ENCODE measurements at places on chromosomes 16 and 17.
A peak's percentile ranks its signal among the peaks of the same experiment; 100 is the strongest.

DNA sequence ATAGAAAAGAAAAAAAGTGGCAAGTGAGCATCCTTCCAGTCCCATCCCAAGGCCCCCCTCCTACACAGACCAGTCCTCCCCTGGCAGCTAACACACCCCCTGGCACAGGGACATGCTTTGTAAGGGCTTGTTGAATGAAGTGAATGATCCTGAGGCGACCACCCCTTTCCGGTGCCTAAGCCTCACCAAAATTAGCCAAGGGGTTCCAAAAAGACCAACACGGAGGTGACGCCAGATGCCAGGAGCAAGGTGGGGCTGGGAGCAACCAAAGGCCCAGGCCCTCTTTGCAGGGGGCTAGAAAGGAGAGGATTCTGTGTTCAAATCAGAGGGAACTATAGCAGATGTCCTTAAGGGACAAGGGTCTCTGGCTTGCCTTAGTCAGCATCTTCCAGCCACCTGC lies 5.5 kb downstream of the KRT35 start:
- no peak for DNase-seq

DNA sequence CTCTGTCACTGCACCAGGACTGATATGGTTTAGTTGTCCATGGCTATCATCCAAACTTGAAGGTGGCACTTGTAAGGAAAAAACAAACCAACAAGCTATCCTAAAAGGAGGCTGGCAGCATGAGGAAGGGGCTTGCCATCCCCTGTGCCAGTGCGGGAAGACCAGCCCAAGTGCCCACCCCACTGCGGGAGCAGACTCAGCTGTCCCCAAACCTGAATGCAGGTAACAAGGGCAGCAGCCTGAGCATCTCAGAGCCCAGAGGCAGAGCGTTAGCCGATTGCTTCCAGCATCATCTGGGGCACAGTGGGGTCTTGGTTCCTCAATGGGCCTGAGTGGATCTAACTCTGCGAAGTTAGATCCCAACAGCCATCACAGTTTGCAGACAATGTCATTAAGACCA lies 29.2 kb upstream of the C16orf78 start:
- no peak for DNase-seq

GRCh38 chr17:78787444-78787843 lies 5.4 kb upstream of the CYTH1 start:
- DNase-seq, result no peak

DNA sequence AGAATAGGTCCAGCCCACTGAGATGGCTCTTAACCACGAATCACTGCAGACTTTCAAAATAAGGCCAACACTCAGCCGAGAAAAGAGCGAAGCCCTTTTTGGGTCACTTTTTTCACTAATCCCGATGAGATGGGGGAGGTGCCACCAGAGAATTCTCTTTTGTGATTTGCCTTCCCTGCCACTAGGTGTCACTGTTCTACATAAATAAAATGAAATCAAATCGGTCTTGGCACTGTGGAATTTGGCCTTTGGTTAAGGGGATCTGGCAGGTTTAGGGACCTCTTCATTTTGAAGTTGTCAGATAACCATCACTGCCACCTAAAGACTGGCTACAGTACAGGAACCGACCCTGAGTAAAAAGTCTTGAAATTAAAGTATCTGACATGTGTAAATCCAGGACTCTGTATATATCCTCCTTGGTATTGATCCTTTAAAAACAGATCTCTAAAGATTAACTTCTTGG lies 147.0 kb downstream of the HS3ST4 start:
- peak; percentile 14 for DNase-seq

- DNase-seq, result no peak
Observed at GRCh38 chr17:34163646-34164045, 91.4 kb upstream of the CCL2 start.

- DNase-seq, result no peak
Observed at GRCh38 chr16:56277075-56277474, 85.8 kb downstream of the GNAO1 start.

- no peak for DNase-seq
Observed at GRCh38 chr17:77534137-77534536, 393.4 kb downstream of the SEC14L1 start.

GRCh38 chr17:80871341-80871740 lies 120.3 kb upstream of the CHMP6 start:
- DNase-seq, result no peak

DNA sequence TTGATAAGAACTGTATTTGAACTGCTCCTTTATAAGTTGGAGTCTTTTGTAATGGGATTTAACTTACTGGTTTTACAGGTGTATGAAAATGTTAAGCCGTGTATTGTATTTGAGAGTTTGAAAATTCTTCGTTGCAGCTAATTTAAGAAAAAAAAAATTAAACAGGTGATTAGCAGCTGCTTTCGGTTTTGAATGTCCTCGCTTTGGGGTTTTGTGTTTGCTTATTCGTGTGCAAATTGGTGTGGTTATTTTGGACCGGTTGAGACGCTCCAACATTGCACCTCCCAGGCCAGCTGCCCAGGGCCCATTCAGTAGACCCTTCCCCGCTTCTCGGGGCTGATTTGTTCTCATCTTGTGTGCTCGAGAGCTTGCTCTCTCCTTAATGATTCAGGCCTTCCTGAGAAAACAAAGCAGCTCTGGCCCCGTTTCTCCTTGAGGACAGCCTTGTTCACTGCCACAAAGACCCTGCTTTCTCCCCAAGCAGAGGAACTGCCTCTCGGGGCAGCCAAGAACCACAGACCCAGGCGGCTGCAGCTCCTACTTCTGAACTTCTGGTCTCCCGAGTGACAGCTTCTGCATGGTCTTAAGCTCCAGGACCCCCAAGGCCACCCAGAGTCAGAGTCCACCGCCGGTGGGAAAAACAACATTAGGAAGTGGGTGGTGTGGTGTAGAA lies 100.5 kb downstream of the MSI2 start:
- peak; percentile 61 for DNase-seq

DNA sequence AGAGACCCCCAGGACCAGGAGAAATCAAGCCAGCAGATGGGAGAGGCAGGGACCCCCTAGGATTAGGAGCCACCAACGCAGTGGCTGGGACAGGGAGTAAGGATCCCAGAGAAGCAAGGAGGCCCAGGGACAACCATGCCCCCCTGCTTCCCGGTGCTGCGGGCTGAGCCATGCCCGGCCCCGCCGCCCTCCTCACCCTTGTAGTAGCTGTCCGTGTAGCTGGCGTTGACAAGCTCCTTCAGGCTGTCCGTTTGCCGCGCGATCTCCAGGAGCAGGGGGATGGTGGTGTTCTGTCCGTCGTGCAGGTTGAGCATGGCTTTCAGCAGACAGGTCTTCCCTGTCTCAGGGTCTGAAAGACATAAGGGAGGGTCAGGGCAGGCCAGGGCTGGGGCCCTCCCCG lies 18.4 kb downstream of the TRPV1 start:
- DNase-seq, result no peak

- no peak for DNase-seq
Observed at GRCh38 chr16:89484923-89485679, 5.3 kb downstream of the ANKRD11 start.

DNA sequence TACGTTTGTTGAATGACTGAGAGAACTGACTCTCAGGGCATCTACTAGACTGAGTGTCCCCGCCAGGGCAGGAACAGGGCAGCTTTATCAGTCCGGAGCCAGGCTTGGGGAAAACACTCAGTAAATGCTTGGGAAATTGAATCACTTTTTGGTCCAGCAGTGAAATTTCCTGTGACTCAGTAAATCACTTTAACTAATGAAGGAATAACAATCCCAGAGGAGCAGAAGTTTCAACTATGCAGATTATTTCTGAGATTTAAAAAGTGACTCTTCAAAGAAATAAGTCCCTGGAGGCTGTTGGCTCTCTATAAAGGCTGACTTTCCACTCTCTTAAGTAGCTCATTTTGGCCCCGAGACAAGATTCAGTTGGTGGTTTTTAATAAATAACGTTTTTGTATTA lies 101.8 kb downstream of the FOXL1 start:
- no peak for DNase-seq

- no peak for DNase-seq
Observed at GRCh38 chr16:83808573-83809014, 816 bp downstream of the HSBP1 start.

DNA sequence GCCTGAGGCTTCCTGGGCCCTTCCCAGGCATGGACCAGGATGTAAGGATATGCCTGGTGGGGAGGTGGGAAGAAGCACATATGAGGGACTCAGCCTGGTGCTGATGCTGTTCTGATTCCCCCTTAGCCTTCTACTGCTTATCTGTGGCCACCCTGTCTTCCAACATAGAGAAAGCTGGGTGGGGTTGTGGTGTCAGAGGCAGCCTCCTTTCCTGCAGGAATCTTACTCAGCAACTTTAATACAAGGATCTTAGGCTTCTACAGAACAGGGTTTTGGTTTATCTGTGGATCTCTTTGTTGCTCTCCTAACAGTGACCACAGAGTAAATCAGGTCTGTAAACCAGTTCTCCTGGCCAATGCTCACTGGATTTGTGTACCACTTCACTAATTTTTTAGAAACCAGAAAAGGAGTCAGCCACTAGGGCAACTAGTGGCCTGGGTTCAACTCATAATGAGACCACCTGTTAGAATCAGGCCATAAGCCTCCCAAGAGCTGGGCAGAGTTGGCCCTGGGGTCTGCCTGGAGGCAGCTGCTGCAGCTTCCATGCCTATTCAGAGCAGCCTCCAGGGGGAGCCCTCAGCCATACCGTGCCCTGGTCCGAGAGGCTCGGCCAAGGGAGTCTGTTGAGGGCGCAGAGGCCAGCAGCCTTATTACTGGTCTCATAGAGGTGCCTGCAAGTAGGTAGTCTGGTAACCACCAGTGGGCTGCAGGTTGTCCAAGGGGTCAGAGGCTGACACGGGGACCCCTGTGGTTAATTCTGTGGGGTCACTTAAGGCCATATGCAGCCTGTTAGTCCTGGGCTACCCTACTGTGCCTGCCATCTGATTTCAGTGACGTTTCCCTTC lies 7.1 kb downstream of the HAS3 start:
- DNase-seq, result no peak

DNA sequence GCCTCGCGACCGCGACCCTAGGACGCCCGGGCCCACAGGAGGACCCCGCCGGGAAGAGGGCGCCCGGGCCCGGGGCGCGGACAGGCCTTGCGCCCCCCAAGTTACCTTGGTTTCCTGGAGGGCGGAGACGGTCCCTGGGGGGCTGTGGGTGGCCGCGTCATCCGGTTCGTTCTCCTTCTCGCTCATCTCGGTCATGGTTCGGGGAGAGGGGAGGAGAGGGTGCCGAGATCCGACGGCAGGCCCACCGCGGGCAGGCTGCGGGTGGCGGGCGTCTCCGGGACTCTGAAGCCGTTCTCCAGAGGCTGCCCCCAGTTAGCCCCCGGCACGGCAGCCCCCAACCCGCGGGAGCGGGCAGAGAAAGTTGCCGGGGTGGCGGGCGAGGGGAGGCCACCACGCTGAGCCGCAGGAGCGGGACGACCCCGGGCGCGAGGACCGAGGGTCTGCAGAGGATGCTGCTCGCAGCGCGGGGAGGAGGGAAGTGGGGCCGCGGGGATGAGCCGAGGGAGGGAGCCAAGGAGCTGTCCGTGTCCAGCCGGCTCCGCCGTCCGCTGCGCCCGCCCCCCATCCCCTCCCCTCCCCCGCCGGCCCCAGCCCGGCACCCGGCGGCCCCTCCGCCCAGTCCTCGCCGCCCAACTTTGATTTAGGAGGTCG lies at the start of gene STAC2:
STAC2 (minus strand) TSS at position 638 of the 651 bp plus-strand sequence; CDS start at position 195, 443 bp downstream.
- no peak for DNase-seq

GRCh38 chr17:29569245-29569950 lies 897 bp downstream of the TP53I13 start:
- DNase-seq, result no peak

GRCh38 chr17:37429453-37429852 lies 22.8 kb downstream of the TADA2A start:
- DNase-seq, result no peak

Measured in nucleus accumbens (tissue), 56 donors.